ENCODE measurements at places on chromosomes 6 and 20.

DNA sequence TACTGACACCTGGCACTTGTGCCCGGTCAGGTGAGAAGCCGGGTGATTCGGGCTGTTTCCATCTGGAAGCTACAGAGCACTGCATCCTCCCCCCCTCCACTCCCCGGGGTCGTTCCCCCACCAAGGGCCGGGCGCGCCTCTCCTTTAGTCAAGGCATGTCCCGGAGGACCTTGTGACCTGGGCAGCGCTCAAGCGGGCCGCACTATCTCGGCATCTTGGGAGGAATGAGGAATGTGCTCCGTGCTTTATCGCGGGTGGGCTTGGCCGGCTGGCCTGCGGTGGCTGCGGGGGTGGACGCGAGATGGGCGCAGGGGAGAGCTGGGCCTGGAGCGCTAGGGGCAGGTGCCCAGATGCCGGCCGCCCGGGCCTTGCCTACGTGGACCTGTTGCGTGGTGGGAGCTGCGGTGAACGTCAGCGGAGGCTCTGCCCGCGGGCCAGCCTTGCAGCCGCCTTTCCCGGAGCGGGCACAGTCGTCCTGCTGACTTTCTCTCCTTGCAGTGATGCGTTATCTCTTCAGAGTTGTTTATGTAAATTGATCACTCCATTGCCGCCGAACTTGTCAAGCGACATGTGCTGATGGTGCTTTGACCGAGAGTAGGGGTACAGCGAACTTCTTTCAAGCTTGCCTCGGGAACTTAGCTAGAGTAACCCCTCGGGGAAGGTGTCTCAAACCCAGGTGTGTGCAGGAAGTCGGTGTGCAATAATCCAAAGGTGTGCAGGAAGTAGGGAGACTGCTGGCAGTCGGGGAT, 1.1 kb downstream of the LRRC1 start:
- peak; percentile 30 for DNase-seq

DNA sequence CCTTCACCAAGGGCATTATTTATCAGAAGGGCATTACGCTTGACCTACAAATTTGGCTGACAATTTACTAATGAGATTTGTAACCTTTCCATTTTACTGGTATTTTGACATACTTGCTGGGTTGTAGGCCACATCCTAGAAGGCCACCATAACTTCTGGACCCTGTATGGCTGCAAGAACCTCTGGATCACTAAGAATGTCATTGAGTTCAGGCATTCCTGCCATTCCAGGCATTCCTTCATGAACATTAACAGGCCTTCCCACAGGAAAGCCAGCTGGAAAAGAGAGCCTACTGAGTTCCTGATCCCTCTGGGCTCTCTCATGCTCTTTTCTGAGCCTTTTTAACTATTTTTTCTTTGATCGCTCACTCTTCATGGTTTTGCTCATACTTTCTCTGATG, 28.4 kb upstream of the SLC35A1 start:
- no peak for DNase-seq

DNA sequence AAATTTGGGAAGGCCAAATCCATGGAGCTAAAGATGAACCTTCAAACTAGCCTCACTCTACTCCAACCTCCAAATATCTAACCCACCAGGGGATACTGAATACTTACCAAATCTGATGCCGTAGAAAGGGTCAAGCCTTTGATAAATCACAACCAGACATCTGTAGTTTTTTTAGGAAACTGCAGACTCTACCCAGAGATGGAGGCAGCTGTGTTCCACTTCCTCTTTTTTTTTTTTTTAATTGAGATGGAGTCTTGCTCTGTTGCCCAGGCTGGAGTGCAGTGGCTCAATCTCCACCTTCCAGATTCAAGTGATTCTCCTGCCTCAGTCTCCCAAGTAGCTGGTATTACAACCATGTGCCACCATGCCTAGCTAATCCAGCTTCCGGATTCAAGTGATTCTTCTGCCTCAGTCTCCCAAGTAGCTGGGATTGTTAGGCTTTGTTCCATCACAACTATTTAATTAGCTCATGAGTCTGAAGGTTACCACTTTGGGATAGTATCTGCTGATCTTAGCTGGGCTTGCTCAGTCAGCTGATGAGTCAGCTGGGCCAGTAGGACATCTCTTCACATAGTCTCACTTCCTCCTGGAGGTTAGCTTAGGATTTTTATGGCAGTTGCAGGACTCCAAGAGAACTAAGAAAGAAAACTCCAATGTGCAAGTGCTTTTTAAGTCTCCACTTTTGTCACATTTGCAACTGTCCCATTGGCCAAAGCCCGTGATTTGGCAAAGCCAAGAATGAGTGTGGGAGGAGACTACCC, 13.3 kb downstream of the FRK start:
- no peak for DNase-seq

DNA sequence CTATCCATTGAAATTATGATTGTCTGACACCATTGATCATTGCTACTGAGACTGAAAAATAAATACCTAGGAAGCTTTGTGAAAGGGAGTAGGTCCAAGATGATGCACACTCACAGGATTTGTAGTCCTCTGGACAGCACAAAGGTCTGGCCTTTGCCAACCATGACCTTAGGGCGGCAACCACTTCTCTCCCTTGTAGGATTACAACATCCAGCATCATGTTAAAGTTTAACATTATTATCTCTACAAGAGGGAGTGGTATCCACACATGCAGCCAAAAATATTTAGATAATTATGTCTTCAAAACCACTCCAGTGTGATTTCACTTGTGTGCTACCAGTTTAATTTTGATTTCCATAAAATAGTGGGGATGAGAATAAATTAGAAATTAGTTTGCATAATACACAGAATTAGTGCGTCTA, 51.1 kb upstream of the NHSL1 start:
- no peak for DNase-seq

DNA sequence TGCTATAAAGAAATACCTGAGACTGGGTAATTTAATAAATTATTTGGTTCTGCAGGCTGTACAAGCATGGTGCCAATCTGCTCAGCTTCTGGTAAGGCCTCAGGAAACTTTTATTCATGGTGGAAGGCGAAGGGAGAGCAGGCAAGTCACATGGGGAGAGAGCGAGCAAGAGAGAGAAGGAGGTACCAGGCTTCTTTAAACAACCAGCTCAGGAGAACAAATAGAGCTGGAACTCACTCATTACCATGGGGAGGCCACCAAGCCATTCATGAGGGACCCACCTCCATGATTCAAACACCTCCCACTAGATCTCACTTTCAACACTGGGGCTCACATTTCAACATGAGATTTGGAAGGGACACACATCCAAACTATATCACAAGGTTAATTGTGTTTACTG, 44.9 kb upstream of the CRISP1 start:
- DNase-seq = no peak

GRCh38 chr6:4114123-4114522, 21.3 kb downstream of the ECI2 start:
- no peak for DNase-seq

GRCh38 chr6:115241373-115241772, 819.3 kb downstream of the FRK start:
- no peak for DNase-seq

GRCh38 chr6:138215093-138215782, 3.1 kb downstream of the PBOV1 start:
- no peak for DNase-seq

DNA sequence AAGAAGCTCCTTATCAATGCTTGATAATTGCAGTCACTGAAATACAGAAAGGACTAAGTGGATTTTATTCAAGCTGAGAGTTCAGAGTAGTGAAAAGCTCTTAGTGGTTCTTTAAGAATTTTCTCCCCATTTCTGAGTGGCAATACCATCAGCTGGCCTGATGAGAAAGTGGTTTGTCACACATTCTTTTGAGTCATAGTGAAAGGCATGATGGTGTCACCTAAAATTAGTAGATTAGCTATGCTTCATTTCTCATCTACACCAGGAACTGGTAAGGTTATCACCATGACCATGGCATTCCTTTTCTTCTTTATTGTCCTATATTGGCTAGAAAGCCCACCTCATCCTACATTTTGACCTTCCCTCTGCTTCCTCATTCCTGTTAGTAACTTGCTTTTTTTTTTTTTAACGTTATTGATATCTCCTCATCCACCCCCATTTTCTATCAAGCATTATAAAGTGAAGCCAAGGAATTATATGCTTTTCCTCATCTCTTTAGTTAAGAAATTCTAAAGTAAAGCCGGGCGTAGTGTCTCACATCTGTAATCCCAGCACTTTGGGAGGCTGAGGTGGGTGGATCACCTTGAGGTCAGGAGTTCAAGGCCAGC, 67.4 kb upstream of the LOC128125822 start:
- DNase-seq = no peak

- peak; percentile 33 for DNase-seq
Observed at GRCh38 chr6:48068278-48069251, 42.4 kb downstream of the PTCHD4 start.

DNA sequence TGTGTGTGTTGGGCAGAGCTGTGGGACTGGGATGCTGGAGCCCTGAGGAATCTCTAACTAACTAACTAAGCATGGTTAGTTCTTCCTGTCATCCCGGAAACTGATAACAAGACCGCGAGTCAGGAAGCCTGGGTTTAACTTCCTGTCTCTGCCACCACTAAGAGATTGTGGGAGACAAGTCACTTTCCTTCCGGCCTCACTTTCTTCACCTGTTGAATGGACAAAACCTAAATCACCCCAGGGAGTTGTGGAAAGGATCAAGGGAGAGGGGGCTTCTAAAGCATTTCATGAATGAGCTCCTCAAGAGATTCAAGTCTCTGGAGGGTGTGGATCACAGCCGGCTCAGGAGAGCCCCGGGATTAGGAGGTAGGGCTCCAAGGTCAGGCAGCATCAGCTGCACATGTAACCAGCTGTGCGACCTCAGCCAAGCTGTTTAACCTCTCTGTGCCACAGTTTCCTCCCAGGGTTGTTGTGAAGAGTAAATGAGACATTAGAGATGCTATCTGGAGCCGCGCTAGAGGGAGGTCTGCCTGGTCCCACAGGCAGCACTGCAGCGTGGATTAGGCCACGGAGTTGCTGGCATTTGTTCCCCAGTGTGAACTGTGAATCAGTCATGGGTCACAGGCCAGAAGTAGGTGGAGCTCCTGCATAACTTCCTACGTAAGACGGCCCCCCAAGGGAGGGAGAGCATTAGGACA, 105.1 kb downstream of the TOX2 start:
- no peak for DNase-seq

- DNase-seq = no peak
Observed at GRCh38 chr6:48535582-48536009, 424.6 kb upstream of the PTCHD4 start.

GRCh38 chr20:8449123-8449522, 317.1 kb downstream of the PLCB1 start:
- DNase-seq = no peak

GRCh38 chr6:158919865-158920264, 80.1 kb downstream of the RSPH3 start:
- no peak for DNase-seq

DNA sequence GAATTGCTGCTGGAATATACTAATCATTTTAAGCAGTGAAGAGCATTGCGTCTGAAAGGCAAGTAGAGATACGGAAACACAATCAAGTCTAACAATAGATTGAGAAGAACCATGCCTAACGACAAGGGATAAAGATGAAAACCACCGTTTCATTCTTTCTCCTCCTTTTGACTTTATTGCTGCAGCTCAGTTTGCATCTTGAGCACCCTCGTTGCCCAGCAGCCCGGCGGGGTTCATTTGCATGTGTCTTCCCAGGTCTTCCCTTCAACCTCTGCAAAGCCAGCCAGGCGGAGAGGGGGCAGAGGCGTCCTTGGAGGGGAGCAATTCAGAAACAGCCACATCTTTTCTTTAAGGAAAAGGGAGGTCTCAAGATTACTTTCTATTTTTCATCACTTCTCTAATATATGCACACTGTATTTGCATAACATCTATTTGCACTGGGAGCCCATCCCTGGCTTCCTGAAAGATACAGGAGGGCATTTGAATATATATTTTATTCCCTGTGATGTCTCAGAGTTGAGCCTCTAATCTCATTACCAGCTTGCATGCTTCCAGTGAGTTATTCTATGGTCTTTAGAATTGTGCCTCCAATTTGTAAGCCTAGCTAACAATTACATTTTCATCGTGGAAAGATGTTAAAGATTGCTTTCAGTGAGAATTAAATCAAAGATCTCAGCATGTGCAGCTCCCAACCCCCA, 18.7 kb upstream of the PXDC1 start:
- DNase-seq = no peak

DNA sequence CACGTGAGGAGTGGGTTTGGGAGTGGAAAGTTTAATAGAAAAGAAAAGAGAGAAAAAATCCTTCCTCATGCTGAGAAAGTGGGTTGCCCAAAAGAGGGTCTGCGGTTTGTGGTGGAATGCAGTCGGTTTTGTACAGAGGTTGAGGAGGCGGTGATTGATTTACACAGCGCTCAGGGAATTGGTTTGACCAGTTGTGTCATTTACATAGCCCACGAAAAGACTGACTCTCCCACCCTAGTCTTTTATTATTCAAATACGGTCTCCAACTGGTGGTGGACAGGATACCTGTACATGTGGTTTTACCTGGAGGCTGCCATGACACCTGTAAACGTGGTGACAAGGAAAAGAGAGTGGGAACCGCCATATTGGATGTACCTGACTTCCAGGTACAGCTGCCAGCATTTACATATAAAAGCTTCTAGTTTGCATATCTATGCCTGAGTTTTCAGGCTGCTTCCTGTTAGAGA, 42.1 kb downstream of the HLA-DPB1 start:
- DNase-seq = no peak

GRCh38 chr6:91428296-91428695, 841.4 kb upstream of the MAP3K7 start:
- no peak for DNase-seq

GRCh38 chr6:148760568-148761526, 14.0 kb downstream of the UST start:
- no peak for DNase-seq

DNA sequence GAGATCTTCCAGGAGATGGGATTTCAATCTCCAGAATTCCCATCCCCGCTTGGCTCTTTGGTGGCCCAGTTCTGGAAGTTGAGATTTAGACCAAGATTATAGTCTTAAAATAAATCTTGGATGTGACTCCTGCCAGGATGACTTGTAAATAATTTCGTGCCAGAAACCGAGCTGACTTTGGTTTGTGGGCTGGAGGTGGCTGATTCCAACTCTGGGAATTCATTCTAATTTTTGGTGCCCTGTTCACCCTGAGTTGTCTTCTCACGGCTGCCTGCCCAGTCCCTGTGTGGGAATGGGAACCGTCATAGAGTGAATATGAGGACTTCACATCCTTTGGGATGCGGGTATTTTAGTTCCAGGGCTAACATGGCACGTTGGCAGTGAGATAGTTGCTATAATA, 64.8 kb downstream of the JARID2 start:
- DNase-seq = no peak

DNA sequence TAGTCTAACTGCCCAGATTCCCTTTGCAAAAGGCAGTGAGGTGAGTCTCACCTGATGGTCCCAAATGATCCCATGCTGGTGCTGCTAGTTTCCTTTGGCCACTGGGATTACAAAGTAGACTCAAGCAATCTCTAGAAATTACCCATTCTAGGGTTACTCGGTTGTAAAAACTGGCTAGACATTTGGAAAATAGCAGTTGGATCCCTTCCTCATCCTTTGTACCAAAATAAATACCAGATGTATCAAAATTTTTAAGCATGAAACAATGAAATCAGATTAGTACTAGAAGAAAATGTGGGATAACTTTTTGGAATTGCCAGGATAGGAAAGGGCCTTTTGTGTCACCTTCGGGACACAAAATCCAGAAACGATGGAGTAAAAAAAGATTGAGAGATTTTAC, 112.9 kb upstream of the TOP1 start:
- DNase-seq = no peak

- DNase-seq = no peak
Observed at GRCh38 chr6:139940741-139941729, 566.6 kb upstream of the CITED2 start.

GRCh38 chr6:16089232-16090062, 39.4 kb upstream of the MYLIP start:
- DNase-seq = no peak

Data from SK-N-SH (cell line).